ENCODE measurements at places on chromosomes 13 and 19.
A peak's percentile ranks its signal among the peaks of the same experiment; 100 is the strongest.

GRCh38 chr19:44356383-44357111, at the start of gene ZNF112:
Gene ZNF112 (minus strand): TSS chr19:44356680. CDS start chr19:44340539, 16,141 bp downstream.
- peak; percentile 95 for DNase-seq

DNA sequence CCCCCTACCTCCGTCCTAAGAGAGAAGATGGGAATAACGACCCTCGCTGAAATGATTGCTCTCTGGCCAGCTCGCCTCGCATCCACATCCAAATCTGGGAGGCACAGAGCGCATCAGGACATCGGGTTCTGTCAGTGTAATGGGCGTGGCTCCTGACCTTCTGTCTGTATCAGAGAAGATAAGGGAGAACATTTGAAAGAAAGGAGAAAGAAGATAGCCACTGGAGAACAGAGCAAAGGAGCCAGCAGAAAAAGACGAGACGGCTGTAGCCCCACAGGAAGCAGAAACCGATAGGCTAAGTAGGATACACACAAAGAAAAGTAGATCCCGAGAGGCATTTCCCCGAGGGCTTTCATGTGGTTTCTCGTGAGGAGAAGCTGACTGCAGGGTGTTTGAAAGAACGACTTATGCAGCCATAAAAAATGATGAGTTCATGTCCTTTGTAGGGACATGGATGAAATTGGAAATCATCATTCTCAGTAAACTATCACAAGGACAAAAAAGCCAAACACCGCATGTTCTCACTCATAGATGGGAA, 14.0 kb upstream of the GJB2 start:
- DNase-seq, result no peak

GRCh38 chr13:102580552-102581169, 16.1 kb upstream of the TPP2 start:
- peak; percentile 62 for DNase-seq

DNA sequence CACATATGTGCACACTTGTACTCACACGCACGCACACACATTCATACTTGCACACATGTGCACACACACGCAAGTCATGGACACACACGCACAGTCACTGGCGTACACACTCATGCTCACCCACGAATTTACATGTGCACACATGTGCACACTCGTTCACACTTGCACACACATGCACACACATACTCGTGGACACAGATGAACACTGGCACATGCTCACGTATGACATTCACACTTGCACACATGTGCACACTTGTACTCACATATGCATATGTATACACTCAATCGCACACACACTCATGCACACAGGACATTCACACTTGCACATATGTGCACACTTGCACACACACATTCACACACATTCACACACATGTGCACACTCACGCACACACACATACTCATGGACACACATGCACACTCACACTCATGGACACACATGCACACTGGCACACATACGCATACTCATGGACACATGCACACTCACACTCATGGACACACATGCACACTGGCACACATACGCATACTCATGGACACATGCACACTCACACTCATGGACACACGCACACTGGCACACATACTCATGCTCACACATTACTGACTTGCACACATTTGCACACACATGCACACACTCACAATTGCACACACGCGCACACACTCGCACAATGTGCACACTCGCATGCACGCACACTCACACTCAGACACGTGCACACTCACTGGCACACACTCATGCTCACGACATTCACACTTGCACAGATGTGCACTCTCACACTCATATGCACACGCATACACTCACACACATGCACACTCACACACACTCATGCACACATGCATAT, 9.5 kb downstream of the SBK2 start:
- no peak for DNase-seq

- DNase-seq, result no peak
Measured at GRCh38 chr19:18508585-18508984, 13.3 kb downstream of the ELL start.

GRCh38 chr19:55165952-55166529, 372 bp downstream of the DNAAF3 start:
- peak; percentile 59 for DNase-seq

DNA sequence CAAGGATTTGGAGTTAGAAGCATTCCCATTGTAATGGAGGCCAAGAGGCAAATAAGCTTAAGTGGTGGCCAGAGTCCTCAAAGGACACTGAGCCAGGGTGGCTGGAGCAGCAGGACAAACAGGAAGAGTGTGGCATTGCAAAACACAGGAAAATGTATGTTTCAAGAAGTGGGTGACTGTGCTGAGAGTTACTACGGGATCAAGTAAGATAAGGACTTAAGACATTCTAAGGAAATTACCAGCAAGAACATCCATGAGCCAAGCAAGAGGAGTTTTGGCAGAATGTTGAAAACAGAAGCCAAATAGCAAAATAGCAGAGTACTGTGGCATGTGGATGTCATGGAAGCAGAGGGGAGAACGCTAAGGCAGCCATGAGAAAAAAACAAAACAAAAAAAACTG, 104.2 kb downstream of the RAP2A start:
- DNase-seq, result no peak

GRCh38 chr13:84672616-84673015, 790.3 kb upstream of the SLITRK1 start:
- no peak for DNase-seq

Measured in fibroblast of upper back skin (primary cell).